ENCODE measurements at places on chromosomes 7 and 10. TPM values are rescaled to one million over a fixed set of nuclear protein-coding genes. Genes with fewer than 3 reads are reported as not detected.

Gene ZNF248
- 1.9 TPM for total RNA-seq

Gene PPP1R17
- not detected for total RNA-seq

Gene OR2A42
- total RNA-seq = not detected

Gene MAP3K8
- total RNA-seq = 2.7 TPM

Gene MAT1A
- total RNA-seq = not detected

Gene CCDC71L
- 24.9 TPM for total RNA-seq

Gene FFAR4
- not detected for total RNA-seq
